ENCODE measurements at places on chromosomes 13 and 19. TPM values are rescaled to one million over a fixed set of nuclear protein-coding genes. Genes with fewer than 3 reads are reported as not detected.

- peak; percentile 13 for DNase-seq
Observed at GRCh38 chr13:49421391-49421790, 22.5 kb downstream of the CAB39L start.

- no peak for DNase-seq
Observed at GRCh38 chr19:4962085-4962619, 6.8 kb upstream of the KDM4B start.

DNA sequence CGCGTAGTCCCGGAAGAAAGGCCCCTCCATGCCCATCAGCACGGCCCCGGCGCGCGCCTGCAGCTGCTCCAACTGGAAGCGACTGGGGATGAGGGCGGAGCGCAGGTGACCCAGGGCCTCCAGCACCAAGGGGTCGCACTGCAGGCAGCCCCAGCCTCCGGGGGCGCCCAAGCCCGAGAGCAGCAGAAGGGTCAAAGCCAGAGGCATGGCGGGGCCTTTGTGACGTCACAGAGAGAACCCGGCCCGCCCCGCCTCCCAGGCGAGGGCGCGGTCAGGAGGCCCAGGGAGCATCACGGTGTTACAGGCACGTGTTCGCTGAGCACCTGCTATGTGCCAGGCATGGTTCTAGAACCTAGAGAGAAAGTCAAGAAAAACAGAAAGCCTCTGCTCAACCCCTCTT, at the start of gene IZUMO2:
Gene IZUMO2 (minus strand): TSS at position 294 of the 400 bp plus-strand sequence. CDS start 87 bp downstream, at position 207.
- no peak for DNase-seq

DNA sequence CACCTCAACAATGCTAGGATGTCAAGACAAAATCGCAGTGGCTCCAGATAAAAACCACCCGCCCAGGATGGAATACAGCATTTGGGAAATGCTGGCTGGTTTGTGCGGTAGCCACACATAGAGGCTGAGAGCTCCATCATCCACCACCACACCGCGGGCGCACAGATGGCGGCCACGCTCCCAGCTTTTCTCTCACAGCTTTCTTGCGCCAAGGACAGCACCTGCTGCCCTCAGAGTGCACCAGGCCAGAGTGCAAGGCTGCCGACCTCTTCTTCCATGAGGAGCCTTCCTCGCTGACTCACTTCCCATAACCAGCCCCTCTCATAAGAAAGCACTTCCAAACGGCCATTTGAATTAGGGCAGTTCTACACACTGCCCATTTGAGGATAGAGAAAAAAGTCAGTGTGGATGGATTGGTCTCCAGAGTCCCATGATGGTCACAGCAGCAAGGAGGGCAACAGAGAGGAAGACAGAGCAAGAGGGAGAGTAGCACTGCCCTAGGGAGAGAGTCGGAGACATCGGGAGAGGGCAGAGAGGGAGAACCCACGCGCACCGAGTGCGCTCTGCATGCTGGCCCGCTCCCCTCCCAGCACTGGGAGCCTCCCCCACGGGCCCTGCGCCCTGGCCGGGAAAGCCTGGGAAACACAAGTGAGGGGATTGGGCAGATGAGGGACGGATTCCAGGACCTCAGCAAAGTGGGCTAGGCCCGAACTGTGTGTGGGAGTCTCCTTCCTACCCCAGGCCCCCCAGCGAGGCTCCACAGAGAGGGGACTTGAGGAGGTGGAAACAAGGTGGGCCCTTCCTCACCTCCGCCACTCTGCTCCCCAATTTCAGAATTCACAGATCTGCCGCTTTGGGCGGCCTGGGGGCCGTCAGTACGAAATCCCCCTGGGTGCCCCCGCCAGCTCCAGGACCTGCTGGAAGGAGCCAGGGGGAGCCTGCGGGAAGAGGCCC, 156.9 kb downstream of the USP12 start:
- no peak for DNase-seq

- DNase-seq: no peak
Observed at GRCh38 chr13:38850868-38851626, 139.6 kb downstream of the STOML3 start.

GRCh38 chr13:21309542-21310172, 133.2 kb downstream of the MRPL57 start:
- no peak for DNase-seq

- DNase-seq: no peak
Observed at GRCh38 chr19:21705393-21705792, 62.0 kb downstream of the ZNF100 start.

GRCh38 chr13:98072476-98072875, 70.4 kb upstream of the FARP1 start:
- DNase-seq: no peak

DNA sequence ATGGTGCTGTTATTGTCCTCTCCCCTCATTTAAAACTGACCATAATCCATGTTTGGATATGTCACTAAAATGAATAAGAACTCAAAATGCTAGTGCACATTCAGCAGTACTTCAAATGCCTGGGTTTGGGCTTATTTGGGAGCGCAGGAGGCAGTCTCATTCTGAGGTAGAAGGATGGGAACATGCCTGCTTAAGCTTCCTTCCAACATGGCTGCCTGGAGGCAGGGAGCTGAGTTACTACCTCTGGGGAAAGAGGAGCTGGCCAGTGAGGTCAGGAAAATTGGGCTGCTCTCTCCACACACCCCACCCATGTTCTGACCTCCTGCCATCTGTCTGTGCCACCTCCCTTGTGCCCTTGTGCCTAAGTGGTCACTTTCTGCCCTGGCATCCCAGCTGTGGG, 85.7 kb downstream of the PTPRS start:
- no peak for DNase-seq

GRCh38 chr13:53782488-53782961, 753.9 kb downstream of the OLFM4 start:
- no peak for DNase-seq

DNA sequence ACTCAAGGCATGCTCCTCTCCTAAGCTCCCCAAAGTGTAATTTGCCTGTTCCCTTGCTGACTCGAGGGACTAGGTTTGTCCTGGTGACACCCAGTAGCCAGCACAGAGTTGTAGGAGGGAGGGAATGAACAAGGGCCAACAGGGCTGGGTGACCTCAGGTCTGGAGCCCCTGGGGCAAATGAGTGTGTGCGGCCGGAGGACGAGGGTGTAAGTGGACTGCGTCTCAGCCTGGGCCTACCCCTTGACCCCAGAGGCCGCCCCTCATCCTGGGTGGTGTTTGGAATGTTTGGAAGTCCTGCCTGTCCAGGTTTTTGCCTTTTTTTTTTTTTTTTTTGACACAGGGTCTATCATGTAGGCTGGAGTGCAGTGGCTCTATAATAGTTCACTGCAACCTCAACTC, 1.3 kb upstream of the ZNF653 start:
- no peak for DNase-seq

- no peak for DNase-seq
Observed at GRCh38 chr19:38287604-38288003, 16.4 kb upstream of the C19orf33 start.

GRCh38 chr19:54343868-54344267, 4.9 kb upstream of the LILRA4 start:
- DNase-seq: no peak

- DNase-seq: peak; percentile 19
Observed at GRCh38 chr19:49119411-49120324, at the start of gene PPFIA3. Gene PPFIA3, plus strand, starts transcription at chr19:49119544. Its CDS starts 8,330 bp downstream, at chr19:49127874.

DNA sequence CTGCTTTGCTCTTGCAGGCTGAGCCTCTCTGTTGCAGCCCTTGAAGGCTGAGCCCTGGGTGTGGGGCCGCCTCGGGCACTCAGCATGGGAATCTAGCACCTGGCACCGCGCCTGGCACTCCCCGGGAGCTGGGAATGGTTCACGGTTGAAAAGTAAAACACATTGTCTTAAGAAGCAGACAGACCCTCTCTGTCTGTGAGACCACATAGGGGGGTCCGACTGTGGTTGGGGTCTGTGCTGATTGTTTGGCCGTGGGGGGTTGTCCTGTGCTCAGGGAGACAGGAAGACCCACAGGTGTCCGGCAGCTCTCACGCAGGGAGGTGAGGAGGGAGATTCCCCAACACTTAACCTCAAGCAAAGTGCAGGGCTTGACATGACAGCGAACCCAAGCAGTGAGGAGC, 64.8 kb downstream of the SOX1 start:
- DNase-seq: no peak

GRCh38 chr13:23547000-23547590, 23.1 kb upstream of the TNFRSF19 start:
- no peak for DNase-seq

DNA sequence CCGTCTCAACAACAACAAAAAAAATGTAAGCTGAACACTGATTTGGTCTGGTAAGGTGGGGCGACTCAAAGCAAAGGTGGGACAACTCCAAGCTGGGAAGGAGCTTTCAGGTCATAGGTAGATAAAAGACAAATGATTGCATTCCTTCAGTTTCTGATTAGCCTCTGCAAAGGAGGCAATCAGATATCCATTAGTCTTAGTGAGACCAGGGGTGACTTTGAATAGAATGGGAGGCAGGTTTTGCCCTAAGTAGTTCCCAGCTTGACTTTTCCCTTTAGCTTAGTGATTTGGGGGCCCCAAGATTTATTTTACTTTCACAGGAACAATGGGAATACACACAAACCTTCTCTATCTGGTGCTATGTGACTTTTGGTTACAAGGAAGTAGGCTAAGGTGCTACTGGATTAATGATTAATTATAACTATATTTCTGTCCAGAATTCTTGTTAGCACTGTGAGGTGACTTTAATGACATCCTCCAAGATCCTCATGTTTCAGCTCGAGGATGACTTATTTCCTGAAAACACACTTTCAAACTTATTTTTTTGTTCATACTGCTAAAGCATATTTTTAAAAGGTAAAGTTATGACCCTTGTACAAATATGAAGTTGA, 10.6 kb upstream of the MTRF1 start:
- no peak for DNase-seq

DNA sequence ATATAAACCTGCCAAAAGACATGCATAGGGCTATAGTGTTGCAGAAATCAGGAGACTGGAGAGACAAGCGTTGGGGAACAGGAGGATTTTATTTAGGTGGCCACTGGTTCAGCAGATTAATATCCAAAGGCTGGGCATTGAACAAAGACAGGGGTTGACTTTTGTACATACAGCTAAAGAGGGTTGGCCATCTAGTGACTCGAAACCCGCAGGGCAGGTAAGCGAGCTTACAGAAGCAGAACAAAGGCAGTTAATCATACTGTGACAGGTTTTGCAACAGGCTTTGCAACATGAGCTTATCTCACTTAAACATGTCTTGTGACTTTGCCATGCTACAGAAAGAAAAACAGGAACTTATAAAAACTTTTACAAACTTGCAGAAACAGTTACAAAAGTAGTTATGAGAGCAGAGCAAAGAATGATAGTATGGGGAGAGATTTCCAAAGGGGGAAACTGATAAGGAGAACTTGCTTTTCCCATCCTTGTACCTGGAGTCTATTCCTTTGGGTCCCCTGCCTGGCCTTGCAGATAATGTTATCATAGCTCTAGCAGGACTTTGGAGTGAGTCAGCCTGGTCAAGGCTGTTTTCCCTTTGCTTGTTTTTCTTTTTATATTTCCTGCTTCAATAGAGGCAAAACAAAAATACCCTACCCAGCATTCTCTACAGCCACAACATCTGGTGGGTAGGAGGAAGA, 234.2 kb downstream of the PCDH17 start:
- no peak for DNase-seq

The PROZ gene
- not detected for total RNA-seq

The TUBA3C gene
- not detected for total RNA-seq

The TUBB4A gene
- total RNA-seq: 8.9 TPM

The ITPKC gene
- 5.7 TPM for total RNA-seq

The PEG3 gene
- total RNA-seq: not detected

The ATP4A gene
- not detected for total RNA-seq
